Activated CD4-positive, alpha-beta T cell treated with anti-CD3 and anti-CD28 coated beads, Interleukin-10, Interleukin-2, amounts not matched to agents 100 ng/mL and 50 ng/mL, durations not matched to agents 16 hours and 8 hours (primary cell): ENCODE measurements at places on chromosomes 16 and 17.

DNA sequence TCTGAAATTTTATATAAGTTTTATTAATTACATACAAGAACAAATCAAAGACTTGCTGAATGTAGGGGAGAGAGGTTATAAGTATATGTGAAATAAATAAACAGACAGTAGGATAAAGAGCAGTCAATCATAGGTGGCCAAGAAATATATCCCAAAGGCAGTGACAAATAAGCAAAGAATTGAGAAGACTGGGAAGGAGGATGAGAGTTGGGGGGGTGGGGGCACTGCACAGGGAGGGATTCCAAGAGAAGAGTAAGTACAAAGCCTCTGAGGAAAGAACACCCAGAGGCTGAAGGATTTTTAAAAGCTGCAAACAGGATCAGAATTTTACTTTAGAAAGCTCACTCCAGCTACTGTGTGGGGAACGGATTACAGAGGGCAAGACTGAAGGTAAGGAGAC, 2.8 kb downstream of the PELP1 start:
- no peak for DNase-seq

DNA sequence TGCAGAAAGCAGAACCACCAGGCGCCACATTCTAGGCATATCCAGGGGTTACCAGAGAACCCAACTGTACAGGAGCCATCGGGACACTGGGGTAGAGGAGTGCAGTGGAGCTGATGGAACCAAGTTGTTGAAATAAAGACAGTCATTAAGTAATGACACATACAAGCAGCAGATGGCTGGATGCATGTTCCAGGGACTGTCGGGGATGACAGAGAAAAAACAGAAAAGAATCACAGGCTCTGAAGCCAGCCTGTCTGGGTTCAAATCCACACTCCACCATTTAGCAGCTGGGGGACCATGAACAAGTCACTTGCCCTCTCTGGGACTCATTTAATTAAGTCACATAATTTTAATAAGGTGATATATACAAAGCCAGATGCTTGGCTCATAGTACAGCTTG, 117.1 kb downstream of the ZNF423 start:
- no peak for DNase-seq

DNA sequence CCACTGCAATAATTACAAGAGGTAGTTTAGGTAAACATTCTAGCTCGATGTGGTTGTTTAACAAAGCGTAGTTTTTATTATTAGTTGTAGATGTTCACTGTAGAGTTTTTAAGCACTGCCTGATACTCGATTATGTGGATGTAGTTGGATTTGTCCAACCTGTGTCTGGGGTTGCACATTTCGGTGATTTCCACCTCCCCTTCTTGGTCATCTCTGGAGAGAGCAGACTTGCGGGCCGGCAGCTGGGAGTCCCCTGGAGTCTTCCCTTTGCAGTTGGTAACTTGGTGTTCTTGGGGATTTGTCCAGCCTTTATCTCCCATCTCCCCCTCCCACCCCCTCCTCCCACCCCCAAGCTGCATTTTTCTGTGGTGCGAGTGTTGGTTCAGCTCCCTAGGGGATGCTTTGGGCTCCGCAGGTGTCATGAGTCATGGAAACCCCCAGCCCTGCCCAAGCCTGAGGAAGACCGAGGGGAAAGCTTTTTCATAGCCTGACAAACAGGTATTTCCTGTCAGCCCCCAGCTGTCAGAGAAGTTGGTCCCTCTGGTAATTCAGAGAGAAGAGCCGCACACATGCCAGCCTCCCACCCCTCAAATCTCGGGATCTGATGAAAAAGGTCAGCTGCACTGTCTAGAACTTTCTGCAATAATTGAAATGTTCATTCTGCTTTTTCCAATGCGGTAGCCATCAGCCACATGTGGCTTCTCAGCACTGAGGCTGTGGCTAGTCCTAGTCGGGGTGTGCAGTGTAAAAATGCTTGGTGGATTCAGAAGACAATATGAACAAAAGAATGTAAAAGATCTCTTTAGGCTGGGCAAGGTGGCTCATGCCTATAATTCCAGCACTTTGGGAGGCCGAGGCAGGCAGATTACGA, 50.3 kb downstream of the KSR1 start:
- DNase-seq = peak; percentile 15

GRCh38 chr16:88030498-88030897, 79.3 kb downstream of the BANP start:
- DNase-seq = no peak

GRCh38 chr16:55501549-55502322, 7.1 kb upstream of the LPCAT2 start:
- no peak for DNase-seq

DNA sequence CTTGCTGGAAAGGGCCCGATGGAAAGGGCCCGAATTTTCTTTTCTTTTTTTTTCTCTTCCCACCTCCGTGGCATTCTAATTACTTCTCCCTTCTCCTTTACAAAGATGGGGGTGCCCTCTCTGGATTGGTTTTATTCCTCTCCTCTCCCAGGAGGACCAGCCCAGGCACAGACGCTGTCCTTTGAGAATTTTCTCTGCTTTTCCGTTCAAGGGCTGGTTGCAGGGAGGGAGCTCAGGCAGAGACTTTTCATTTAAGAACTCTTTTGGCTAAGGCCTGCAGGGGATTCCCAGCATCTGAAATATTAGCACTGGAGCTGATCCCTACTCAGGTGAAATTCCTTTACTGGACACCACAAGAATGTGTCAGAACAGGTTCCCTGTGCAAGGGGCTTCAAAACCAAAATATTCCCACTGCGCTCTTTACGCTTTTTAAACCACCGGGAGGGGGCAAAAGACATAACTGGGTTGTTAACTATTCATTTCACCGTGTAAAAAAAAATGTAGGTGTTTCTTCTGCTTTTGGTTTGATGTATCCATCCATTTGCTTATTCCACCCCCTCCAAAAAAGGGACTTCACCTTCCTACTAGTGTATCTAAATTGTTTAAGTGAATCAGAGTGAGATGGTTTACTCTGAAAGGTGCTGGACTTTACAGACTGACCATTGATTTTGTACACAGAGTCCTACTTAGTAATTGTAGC, 1.4 kb downstream of the NFAT5 start:
- peak; percentile 30 for DNase-seq

DNA sequence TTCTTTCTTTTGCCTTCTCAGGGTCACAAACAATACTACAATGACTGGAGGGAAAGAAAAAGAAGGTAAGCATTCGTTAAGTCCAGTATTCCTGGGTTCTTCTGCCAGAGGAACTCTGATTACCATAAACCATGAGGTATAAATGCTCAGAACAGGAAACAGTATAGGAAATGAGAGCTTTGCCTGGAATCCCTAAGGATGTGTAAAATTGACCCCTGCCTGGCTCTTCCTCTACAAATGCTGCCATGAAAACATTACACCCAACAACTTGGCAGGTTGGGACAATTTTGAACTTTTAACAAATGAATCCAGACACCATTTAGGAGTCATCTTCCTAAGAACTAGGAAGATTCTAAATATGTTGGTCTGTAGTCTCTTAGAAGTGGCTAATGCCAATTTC, 173.8 kb downstream of the CDH11 start:
- no peak for DNase-seq

- DNase-seq = no peak
Measured at GRCh38 chr17:64702815-64703214, 40.7 kb upstream of the SMURF2 start.

DNA sequence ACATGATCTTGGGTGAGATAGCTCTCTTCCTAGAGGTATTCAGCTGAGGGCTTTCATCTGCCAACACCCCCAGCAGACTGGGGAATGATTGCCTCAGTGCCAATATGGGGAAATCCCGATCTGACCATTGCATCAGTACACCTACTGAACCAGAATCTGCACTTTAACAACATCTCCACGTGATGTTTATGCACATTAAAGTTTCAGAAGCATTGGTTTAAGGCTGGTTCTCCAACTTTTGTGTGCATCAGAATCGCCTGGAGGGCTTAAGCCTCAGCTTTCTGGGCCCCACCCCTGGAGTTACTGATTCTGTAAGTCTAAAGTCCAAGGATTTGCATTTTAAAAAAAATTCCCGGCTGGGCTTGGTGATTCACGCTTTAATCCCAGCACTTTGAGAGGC, 123.6 kb upstream of the MED13 start:
- no peak for DNase-seq

GRCh38 chr16:28101533-28101890, 38.0 kb upstream of the GSG1L start:
- no peak for DNase-seq

DNA sequence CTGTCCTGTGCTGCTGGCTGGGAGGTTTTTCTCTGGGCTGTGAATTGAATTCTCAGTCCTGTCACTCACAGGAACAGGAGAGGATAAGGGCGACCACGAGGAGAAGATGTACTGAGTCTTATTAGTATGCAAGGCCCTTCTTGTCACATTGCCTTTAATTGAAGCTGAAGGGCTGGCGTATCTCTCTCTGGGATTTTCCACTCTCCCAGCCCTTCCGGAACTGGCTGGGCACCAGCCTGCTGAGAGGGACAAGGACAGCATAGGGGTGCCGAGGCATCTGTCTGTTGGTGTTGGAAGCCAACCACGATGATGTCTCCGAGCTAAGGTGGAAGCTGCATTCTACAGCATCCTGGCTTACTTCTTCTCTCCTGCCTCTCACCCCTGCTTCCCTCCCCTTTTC, 33.2 kb downstream of the GPRC5B start:
- no peak for DNase-seq

GRCh38 chr16:75433732-75434413, 570 bp upstream of the CFDP1 start:
- DNase-seq = peak; percentile 80
